Activated naive CD8-positive, alpha-beta T cell treated with anti-CD3 and anti-CD28 coated beads, Interleukin-2, amount 10 ng/mL, durations not matched to agents 7 days and 5 days (primary cell): ENCODE measurements at places on chromosomes 5 and 9. TPM values are rescaled to one million over a fixed set of nuclear protein-coding genes. Genes with fewer than 3 reads are reported as not detected.

GRCh38 chr5:176803943-176804498 lies 6.3 kb upstream of the UNC5A start:
- no peak for DNase-seq

SLC1A3 gene
- total RNA-seq = 1.5 TPM

CAPSL gene
- not detected for total RNA-seq

GCNT4 gene
- total RNA-seq = 5.3 TPM

GDF9 gene
- 0.77 TPM for total RNA-seq

DNA sequence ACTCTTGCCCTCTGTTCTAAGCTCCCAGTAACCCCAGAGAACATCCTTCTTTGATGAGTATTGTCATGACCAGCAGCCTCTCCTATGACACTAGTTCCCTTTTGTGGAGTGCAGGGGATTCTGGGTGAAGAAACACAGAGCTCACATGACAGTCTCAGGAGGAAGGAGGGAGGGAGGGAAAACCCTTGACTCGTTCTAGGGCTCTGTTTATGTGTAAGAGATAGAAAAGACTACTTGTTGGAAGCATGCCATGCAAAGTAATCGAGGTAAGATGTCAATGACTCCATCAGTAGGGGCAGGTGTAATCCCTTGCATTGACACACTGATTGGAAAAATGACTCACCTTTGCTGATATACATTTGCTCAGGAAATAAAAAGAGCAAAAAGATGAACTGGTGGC lies 190.2 kb upstream of the ELL2 start:
- DNase-seq = no peak

TLX3 gene
- total RNA-seq = not detected

DNA sequence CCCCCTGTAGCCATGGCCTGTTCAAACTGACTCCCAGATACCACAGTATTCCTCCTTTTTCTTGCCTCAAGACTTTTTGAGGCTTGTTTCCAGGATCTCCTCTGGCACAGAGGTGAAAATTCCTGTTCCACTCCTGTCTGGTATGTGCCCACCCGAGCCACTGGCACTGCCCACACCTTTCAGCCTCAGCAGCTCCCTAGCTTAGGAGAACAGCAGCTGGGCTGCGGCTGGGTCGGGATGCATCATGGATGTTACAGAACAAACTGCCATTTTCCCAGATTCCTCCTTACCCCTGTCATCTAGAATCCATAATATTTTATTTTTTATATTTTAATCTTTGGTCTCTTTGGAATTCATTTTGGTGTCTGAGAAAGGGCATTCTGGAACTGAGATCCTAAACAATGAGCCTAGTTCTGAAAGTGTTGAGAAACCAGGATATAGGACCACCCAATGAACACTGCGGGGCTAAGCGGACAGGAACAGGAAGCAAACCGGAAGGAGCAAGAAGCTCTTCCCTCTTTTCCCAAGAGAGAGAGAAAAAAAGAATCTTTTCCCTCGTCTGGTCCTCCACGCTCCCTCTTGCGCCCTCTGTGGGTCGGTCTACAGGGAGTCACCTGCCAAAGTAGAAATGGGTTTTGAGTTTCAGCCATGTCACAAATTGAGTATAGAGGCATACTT lies 12.5 kb downstream of the OR2S2 start:
- DNase-seq = peak; percentile 70

DNA sequence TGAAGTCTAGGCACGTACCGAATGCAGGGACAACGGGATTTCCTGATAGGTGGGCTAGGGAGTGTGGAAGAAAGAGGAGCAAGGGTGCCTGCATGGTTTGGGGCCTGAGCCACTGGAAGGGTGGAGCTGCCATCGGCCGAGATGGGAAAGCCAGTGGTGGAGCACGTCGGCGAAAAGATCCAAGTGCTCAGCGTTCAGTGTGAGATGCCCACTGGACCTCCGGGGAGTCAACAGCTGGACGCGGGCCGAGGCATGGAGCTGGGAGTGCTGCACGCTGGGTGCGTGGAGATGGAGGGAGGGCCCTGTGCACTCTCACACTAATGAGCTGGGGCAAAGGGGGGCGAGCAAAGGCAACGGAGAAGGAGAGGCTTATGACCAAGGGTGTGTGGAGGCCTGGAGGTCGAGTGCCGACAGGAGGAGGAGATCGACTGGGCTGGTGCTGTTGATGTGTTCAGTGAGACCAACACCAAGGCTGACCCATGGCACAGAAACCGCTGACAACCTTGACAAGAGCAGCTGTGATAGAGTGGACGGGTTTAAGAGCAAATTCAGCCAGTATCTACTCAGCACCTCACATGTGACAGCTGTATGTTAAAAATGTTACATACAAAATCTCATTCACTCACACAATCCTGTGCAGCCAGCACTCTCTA lies 85.7 kb downstream of the STK10 start:
- no peak for DNase-seq

PCDHAC2 gene
- not detected for total RNA-seq
